ENCODE measurements at places on chromosomes 3 and 15. TPM values are rescaled to one million over a fixed set of nuclear protein-coding genes. Genes with fewer than 3 reads are reported as not detected.
A peak's percentile ranks its signal among the peaks of the same experiment; 100 is the strongest.

GRCh38 chr3:62467966-62468722 is 94.8 kb upstream of the FEZF2 start:
- H3K4me1 ChIP-seq = no peaks in the 10 kb centered on the region
- no peak overlapping the region for H3K27ac ChIP-seq
- H3K27me3 ChIP-seq = no peaks in the 10 kb centered on the region
- no peaks in the 10 kb centered on the region for H3K36me3 ChIP-seq
- H3K4me3 ChIP-seq = no peak overlapping the region

- H3K4me3 ChIP-seq = no peak overlapping the region
- no peaks in the 10 kb centered on the region for H3K27me3 ChIP-seq
- no peaks in the 10 kb centered on the region for H3K36me3 ChIP-seq
- H3K4me1 ChIP-seq = no peaks in the 10 kb centered on the region
- no peak overlapping the region for H3K27ac ChIP-seq
- no peak for DNase-seq
These were observed 237.7 kb upstream of the AGTR1 start for GRCh38 chr3:148459931-148460513.

- no peak overlapping the region for H3K27ac ChIP-seq
- no peaks in the 10 kb centered on the region for H3K4me1 ChIP-seq
- no peaks in the 10 kb centered on the region for H3K27me3 ChIP-seq
- no peak overlapping the region for H3K4me3 ChIP-seq
These were observed 76.8 kb upstream of the LRIG1 start for GRCh38 chr3:66577426-66578203.

DNA sequence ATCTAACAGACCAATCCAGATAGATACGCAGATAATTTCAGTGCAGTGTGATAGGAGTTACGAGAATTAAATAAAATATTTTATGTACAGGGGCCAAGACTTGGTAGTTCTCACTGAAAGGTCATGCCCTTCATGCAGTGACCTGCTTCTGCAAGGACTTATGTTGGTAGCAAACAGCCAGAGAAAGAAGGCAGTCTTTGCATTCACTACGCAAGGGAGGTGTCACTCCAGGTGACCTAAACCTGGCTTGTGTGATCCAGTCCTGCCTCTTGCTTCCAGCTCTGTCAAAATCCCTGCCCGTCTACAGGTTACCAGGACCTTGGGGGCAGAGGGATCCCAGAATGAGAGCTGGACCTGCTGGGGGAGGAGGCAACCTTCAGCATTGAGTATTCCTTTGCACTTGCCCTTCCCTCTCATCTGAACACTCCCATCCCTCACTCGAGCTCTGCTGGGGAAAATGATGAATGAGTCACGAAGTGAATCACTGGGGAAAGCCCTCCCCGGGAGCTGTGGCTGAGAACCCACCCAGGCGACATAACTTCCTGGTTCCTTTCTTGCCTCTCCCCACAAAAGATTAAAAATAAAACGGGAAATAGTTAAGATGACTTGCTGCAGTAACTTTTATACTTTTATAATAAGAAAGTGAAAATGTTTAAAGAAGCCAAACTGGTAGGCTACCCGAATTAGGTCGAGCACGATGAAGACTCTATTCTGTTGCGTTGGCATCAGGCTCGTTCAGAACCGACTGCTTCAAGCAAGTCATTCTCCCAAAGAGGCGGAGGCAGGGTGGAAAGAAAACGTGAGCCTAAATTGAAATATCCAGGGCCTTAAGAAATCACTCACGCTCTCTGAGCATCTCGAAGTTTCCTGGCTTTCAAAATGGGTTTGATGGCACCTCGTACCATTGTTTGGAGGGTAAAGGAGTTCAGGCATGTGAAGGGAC is 216.1 kb downstream of the SLCO3A1 start:
- no peak overlapping the region for H3K27ac ChIP-seq
- H3K27me3 ChIP-seq = no peaks in the 10 kb centered on the region
- H3K36me3 ChIP-seq = no peaks in the 10 kb centered on the region
- no peak for DNase-seq

PRKAR2A gene
- 24.3 TPM for total RNA-seq

CAND2 gene
- total RNA-seq = 2.0 TPM

C15orf62 gene
- 1.3 TPM for total RNA-seq

GRCh38 chr3:45966950-45967640 is 23.8 kb downstream of the CXCR6 start:
- H3K36me3 ChIP-seq = no peaks in the 10 kb centered on the region
- H3K27me3 ChIP-seq = no peaks in the 10 kb centered on the region
- H3K4me1 ChIP-seq = peaks cover 5% of the 10 kb centered on the region
- H3K27ac ChIP-seq = no peak overlapping the region
- no peak for DNase-seq
- H3K4me3 ChIP-seq = no peak overlapping the region

DNA sequence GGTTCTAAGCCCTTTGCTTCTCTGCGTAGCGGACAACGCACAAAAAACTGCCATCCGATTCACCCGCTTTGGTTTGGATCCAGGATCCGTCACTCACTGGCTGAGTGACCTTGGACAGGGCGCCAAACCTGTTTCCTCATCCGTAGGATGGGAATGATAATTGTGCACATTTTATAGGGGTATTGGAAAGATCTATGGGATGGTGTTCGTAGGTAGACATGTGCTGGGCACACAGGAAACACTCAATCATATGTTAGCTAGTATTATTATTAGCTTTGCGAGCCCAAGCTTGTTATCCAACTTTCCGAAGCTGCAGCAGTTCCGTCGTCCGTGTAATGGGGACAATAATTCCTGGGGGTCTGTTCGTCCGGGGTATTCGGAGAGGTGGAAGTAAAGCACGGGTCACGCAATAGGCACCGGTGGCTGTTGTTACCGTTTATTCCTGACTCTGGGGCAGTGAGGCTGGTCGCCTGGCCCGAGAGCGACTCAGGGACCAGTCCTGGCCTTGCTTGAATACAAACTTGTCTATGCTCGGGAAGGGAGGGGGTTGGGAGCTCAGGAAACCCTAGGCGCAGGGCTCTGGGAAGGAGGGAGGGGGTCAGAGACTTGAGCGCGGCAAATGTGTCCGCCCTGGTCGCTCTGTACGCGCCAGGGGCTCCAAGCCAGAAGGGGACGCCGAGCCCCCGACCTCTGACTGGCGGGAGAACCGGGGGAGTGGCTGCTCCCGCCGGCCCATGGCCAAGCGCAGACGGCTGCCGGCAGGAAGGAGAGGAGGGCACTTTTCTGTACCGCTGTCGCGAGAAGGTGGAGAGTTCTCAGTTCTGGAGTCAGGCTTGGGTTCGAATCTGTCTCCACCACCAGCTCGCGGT is 1.3 kb downstream of the SPSB4 start:
- H3K27ac ChIP-seq = no peak overlapping the region
- no peaks in the 10 kb centered on the region for H3K27me3 ChIP-seq
- no peaks in the 10 kb centered on the region for H3K4me1 ChIP-seq
- H3K36me3 ChIP-seq = no peaks in the 10 kb centered on the region
- DNase-seq = no peak

ATP11B gene
- total RNA-seq = 93.3 TPM

DNA sequence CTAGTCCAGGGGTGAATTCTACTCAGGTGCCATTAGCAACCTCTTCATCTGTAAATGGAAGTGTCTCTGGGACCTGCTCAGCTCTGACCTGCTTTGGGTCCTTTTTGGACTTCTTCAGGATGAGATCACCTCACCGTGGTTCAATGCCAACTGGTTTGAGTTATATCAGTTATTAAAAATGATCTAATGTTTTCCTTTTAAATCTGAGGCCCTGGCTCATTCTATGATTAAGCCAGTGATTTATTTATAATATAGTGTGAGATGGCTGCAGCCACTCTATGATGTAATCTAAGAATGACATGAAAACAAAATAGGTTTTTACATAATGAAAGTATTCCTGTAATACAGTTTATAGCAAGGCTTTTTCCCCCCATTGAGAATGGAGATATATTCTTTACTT is 79.4 kb downstream of the LPP start:
- no peak overlapping the region for H3K27ac ChIP-seq
- DNase-seq = no peak
- no peak overlapping the region for H3K4me3 ChIP-seq

RNU5B-1 gene
- not detected for total RNA-seq

GRCh38 chr3:117600112-117600511 is 890.5 kb downstream of the TUSC7 start:
- no peaks in the 10 kb centered on the region for H3K36me3 ChIP-seq
- no peaks in the 10 kb centered on the region for H3K27me3 ChIP-seq
- H3K4me3 ChIP-seq = no peak overlapping the region
- no peak overlapping the region for H3K27ac ChIP-seq

- no peak overlapping the region for H3K27ac ChIP-seq
- H3K4me1 ChIP-seq = no peaks in the 10 kb centered on the region
- no peak overlapping the region for H3K4me3 ChIP-seq
- no peaks in the 10 kb centered on the region for H3K36me3 ChIP-seq
- no peak for DNase-seq
- H3K27me3 ChIP-seq = no peaks in the 10 kb centered on the region
These were observed 8.7 kb upstream of the GP9 start for GRCh38 chr3:129051871-129052340.

ATP13A5 gene
- not detected for total RNA-seq

- H3K36me3 ChIP-seq = no peaks in the 10 kb centered on the region
- H3K27me3 ChIP-seq = no peaks in the 10 kb centered on the region
- no peak overlapping the region for H3K4me3 ChIP-seq
- DNase-seq = no peak
- peaks cover 10% of the 10 kb centered on the region for H3K4me1 ChIP-seq
- H3K27ac ChIP-seq = no peak overlapping the region
These were observed 238.8 kb downstream of the OPA1 start for GRCh38 chr3:193831495-193832455.

GRCh38 chr3:151297429-151297828 is 19.1 kb upstream of the P2RY14 start:
- no peak overlapping the region for H3K27ac ChIP-seq
- H3K27me3 ChIP-seq = no peaks in the 10 kb centered on the region
- no peak for DNase-seq
- no peak overlapping the region for H3K4me3 ChIP-seq
- no peaks in the 10 kb centered on the region for H3K36me3 ChIP-seq

CA12 gene
- 33.0 TPM for total RNA-seq

- no peaks in the 10 kb centered on the region for H3K36me3 ChIP-seq
- peak overlapping the region; percentile 61 for H3K27ac ChIP-seq
- no peak for DNase-seq
These were observed 5.5 kb downstream of the BMF start for GRCh38 chr15:40102897-40103858.

DNA sequence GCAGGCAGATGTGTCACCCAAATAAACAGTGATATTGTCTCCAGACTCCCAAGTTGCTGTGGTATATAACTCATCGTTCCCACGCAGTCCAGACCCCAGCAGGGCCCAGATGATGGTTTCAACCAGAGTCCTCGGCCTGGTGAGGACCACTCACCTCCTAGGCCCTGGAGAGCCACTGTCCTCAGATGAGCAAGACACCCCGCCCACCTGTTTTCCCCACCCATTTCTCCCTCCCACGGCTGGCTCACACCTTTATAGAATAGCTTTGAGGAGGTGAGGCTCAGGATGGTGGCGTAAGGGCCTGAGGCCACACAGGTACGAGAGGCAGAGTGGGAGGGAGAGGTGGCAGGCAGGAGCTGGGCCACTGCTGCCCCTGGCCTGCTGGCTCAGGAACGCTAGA is 7.5 kb downstream of the MESP1 start:
- H3K27ac ChIP-seq = no peak overlapping the region
- H3K4me1 ChIP-seq = no peaks in the 10 kb centered on the region
- H3K27me3 ChIP-seq = no peaks in the 10 kb centered on the region

ITPKA gene
- 95.6 TPM for total RNA-seq

GRCh38 chr15:35679186-35679585 is 133.2 kb upstream of the DPH6 start:
- no peaks in the 10 kb centered on the region for H3K4me1 ChIP-seq
- no peak for DNase-seq
- no peak overlapping the region for H3K27ac ChIP-seq

DNA sequence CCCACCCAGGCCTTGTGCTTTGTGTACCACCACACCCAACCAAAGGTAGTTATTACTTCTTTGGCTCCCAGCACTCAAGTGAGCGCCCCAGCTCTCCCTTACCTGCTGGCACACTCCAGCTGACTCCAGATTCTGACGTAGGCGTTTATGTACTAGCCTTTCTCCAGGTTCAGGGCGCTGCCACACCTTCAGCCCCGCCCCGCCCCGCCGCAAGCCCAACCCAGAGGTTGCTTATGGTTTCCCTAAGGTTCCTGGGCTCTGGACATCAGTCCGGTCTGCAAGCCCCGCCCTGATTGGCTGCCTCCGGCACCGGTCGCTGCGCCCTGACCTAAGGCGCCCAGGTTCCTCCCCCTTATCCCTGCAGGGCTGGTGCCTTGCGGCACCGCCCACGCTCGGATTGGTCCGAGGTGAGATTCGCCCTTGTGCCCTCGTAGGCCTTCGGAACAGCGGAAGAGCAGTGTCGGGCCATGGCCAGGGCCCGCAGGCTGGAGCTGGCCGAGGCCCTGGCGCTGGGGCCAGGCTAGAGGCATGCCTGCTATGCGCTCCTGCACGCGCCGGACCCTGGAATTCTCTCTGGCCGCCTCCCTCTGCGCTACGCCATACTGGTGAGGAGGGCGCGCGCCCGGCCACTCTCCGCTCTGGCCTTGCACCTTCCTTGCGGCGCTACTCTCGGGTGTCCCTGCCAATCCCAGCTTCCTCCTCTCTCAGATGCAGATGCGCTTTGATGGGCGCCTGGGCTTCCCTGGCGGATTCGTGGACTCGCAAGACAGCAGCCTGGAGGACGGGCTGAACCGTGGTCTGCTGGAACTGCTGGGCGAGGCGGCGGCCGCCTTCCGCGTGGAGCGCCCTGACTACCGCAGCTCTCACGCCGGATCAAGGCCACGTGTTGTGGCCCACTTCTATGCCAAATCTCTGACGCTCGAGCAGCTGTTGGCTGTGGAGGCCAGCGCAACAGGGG is 19.8 kb upstream of the NUDT16 start:
- H3K27me3 ChIP-seq = no peaks in the 10 kb centered on the region
- peak overlapping the region; percentile 94 for H3K27ac ChIP-seq
- no peaks in the 10 kb centered on the region for H3K36me3 ChIP-seq
- H3K4me3 ChIP-seq = peak overlapping the region; percentile 69
- H3K4me1 ChIP-seq = no peaks in the 10 kb centered on the region

TMIE gene
- not detected for total RNA-seq

GRCh38 chr3:197181741-197182140 is 116.7 kb downstream of the DLG1 start:
- no peak for DNase-seq
- H3K4me1 ChIP-seq = no peaks in the 10 kb centered on the region
- no peaks in the 10 kb centered on the region for H3K27me3 ChIP-seq

GRCh38 chr3:46713050-46713897 is 4.4 kb downstream of the PRSS50 start:
- no peak for DNase-seq
- no peaks in the 10 kb centered on the region for H3K27me3 ChIP-seq
- H3K4me3 ChIP-seq = no peak overlapping the region
- H3K4me1 ChIP-seq = no peaks in the 10 kb centered on the region

SCN11A gene
- 0.67 TPM for total RNA-seq

GRCh38 chr3:38960953-38961622 is 90.7 kb downstream of the SCN11A start:
- H3K27ac ChIP-seq = no peak overlapping the region
- no peaks in the 10 kb centered on the region for H3K4me1 ChIP-seq
- no peak overlapping the region for H3K4me3 ChIP-seq
- no peaks in the 10 kb centered on the region for H3K27me3 ChIP-seq

GRCh38 chr3:127805026-127805753 is 17.1 kb downstream of the MGLL start:
- H3K36me3 ChIP-seq = no peaks in the 10 kb centered on the region
- H3K27me3 ChIP-seq = no peaks in the 10 kb centered on the region

GRCh38 chr15:68311859-68312557 is 34.5 kb downstream of the FEM1B start:
- H3K27me3 ChIP-seq = no peaks in the 10 kb centered on the region
- no peak overlapping the region for H3K4me3 ChIP-seq
- DNase-seq = no peak
- H3K4me1 ChIP-seq = no peaks in the 10 kb centered on the region
- H3K36me3 ChIP-seq = no peaks in the 10 kb centered on the region

All from Peyer's patch (tissue), 4 donors.